ENCODE measurements at places on chromosomes 16 and 17.

DNA sequence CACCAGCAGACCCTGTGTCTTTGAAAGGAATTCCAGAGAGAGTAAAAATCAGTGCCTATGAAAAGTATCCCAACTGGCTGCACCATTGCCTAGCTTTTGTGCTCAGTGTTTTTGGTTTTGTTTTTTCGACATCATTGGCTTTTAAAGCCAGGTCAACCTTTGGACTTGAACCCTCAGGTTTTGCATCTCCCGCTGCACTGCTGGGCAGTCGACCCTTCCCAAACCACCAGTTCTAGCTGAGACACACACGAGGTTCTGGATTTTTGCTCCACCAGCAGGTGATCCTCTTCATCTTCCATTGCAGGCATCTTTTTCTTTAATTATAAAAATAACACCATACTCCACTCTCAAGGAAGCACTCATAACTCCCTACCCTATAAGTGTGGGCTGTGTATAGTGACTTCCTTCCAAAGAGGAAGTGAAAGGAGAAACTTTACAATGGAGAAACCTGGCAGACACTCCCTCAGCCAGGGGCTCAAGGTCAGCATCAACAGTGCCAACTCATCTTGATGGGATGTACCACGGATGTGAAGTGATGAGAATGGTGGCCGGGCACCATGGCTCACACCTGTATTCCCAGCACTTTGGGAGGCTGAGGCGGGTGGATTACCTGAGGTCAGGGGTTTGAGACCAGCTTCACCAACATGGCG, 57.8 kb downstream of the BMERB1 start:
- DNase-seq = no peak

DNA sequence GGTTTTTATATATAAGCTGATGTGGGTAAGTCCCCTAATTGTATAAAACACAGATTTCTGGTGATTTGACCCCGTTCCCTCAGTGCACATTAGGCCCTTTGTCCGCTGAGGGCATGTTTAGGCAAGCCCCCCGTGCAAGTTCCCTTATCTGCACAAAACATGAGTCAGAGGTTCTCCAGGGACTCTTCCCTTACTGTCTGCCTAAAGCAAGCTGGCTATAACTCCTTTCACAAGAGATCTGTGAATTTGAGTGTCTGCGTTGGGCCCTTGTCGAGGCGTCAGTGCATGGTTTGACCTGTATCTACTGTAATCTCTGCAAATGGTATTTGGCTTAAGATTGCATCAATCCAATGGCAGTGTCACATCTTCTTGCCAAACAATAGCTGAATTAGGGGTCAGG, 712.8 kb downstream of the CDH8 start:
- no peak for DNase-seq

- no peak for DNase-seq
These were observed 15.7 kb downstream of the C16orf74 start for GRCh38 chr16:85735225-85735635.

GRCh38 chr17:74822939-74823367, 36.7 kb downstream of the GRIN2C start:
- no peak for DNase-seq

GRCh38 chr17:51794466-51794865, 364.0 kb downstream of the CA10 start:
- no peak for DNase-seq

DNA sequence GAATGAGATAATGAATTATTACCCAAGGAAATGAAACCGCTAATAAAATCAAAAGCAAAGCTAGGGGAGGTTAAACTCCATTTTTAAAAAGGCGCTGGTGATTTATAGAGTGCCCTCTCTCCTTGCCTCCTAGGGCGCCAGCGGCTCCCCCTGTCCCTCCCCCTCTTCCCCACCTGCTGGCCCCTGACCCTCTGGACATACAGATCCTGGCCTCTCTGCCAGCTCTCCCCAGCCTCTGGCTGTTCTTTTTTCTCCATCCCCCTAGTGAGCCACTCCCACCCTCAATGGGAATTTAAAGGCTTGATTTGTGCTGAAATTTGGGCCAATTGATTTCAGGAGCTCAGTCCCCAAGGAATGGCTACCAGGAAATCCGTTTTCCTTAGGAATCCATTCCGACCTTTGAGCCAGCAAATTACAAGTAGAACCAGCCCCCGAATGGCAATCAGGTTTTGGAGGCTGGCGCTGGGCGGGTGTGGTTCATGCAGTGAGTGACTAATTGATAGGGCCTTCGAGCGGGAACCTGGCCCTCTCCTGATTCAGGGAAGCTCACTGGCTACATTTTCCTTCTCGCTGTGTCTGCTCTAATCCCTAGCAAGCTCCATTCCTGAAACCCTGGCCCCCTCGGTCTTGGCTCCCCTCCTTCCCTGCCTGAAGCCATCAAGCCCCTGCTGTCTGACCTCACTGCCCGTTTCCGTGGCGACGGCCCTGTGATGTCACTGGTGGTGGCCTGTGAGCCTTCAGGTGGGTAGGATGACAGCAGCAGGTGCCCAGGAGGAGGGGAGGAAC, 141.9 kb upstream of the SDK2 start:
- DNase-seq = no peak

DNA sequence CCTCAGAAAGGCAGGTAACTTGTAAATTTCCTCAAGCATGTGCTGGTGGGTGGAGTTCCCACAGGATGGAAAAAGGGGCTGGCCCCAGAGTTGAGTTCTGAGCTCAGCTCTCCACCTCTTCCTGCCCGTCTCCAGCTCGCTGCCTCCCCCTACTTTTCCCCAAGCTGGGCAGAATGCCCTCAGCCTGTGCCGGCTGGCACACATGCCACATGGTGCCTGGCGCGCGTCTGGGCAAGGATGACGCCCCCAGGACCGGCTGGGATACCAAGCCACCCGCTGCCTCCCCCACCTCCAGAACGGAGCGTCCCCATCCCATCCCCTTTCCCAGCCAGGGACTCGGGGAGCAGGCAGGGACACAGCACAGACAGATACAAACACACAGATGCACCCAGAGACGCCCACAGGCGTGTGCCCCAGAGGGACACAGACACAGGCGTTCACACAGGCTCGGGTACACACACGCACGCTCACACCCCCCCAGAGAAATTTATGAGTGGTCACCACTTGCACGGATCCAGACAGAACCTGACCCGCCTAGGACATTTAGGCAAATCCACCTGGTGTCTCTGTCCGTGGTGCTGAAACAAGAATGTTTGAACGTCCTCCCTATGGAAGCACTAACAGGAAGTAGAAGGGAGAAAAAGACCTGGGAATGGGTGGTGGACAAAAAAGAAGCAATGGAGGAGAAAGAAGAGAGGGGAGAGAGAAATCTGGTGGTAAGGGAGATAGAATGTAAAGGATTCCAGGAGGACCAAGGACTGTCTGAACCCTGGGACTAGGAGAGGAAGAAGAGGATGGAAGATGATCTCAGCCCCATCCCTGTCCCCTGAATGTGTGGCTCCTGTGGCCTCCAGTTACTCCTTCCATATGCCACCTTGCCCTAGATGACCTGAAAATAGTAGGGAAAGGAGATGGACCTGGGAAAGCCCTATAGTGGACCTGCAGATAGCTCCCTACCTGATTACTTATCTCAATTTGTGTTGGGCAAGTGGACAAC, 15.5 kb downstream of the NEUROD2 start:
- DNase-seq = peak; percentile 67

DNA sequence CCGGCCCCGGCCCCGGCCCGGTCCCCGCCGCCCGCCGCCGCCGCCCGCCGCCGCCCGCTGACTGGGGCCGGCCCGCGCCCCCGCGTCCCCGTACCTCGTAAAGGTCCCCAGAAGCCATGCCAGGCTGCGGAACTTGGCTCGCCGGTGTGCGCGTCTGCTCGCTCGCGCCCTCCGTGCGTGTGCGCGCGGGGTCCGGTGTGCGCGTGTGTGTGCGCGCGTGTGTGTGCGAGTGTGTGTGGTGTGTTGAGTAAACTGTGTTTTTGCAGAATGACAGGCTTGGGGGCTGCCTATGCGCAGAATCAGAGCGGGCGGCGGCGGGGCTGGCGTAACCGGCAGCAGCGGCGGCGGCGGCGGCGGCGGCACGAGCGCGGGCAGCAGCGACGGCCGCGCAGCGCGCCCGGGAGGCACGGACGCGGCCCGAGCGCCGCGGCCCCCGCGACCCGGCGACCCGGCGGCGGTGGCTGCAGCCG, 307 bp downstream of the CDYL2 start:
- peak; percentile 78 for DNase-seq

- no peak for DNase-seq
These were observed 69.9 kb downstream of the ABR start for GRCh38 chr17:1109606-1110540.

DNA sequence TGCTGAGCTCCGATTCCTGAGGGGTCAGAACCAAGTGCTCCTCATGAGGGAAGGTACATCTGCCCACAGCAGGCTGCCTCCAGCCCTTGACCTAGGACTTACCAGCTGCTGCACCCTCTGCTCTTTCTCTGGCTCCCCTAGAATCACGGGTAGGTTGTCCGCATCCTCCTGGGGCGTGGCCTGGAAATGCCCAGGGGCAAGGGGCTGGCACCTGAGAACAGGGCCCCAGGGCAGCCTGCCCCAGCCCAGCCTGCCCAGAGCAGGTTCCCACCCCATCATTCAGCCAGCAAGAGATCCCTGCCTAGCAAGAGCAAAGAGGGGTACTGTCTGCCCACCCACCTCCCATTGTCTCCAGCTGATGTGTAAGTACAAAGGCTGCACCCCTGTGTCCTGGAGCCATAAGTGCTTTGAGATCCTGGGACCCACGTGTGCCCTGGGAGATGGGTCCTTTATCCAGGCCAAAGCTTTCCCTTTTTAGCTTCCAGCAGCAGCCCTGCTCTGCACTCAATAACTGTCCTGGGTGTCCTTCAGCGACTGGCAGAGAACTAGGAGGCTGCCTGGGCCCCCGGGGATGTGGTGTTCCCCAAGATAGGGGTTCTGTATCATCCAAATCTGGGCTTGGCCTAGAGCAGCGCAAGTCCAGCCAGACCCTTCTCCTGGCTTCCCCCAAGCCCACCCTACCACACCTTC, 5.1 kb downstream of the TSPOAP1 start:
- no peak for DNase-seq

DNA sequence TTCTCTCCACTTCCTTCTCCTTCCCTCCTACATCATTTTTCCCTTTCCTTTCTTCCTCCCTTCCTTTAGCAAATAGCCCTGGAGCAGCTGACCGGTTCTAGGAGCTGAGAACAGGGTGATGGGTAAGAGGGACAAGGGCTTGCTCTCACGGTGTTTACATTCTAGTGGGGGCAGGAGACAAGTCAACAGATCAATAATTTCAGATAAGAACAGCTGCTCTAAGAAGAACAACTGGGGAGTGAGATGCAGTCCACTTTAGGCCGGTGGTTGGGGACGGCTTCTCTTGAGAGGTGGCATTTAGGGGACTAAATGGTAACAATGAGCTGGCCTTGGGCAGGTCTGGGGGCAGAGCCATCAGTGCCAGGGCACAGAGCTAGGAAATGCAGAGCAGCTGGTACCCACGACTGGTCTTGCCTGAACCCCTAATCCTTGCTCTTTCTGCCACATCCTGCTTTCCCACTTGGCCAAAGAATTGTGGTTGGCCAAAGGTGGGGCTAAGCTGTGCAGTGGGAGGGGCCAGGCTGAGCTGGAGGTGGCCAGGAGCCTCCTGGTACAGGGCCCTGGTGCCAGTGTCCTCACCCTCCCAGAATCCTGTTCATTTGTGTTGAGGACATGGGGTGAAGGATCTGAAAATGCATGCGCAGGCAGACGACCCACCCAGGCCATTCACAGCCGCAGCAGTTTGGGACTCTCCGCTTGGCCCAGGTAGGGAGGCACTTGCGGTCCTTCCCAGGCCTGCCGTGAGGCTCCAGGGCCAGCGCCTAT, 17.7 kb downstream of the CBX4 start:
- DNase-seq = no peak

- DNase-seq = no peak
These were observed 350.8 kb upstream of the HSBP1 start for GRCh38 chr16:83456934-83457333.

- no peak for DNase-seq
These were observed 1.5 kb downstream of the PDF start for GRCh38 chr16:69328854-69329316.

GRCh38 chr16:2852003-2852730, 5.8 kb downstream of the PRSS22 start:
- no peak for DNase-seq

DNA sequence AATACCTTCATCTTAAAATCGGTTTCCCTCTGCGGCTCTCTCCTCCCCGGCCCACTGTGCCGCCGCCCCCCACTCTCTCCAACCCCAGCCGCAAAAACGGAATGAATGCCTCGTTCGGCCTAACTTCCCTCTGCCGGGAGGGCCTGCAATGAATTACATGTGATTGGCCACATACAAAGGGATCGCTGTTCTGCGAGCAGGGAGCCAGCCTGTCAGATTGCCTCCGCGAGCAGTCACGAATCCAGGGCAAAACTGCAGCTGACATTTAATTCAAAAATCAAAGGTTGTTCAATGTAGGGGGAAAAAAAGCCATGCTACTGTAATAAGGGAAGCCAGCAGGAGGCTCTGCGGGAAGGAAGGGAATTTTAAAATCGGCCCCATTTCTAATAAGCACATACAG, 84.9 kb downstream of the TBC1D16 start:
- DNase-seq = no peak
